ENCODE measurements at places on chromosomes 5 and 9. TPM values are rescaled to one million over a fixed set of nuclear protein-coding genes. Genes with fewer than 3 reads are reported as not detected.

DNA sequence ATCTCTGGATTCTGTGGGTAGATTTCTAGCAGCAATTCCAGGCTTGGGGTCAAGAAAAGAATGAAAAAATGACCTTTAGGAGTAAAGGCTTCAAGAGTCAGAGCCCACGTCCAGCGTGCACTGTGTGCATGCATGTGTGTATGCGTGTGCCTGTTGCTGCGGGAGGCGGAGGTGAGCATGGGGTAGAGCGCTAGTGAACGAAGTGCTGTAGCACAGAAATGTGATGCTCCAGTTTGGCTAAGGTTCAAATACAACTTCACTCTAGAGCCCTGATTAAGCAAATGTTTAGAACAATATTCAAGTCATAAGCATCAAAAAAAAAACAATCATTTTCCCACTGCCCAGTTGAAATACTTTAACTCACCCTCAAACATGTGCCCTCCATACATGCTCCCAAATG lies 403.9 kb downstream of the ZNF608 start:
- DNase-seq, result no peak

- DNase-seq, result peak; percentile 34
Observed at GRCh38 chr5:76303921-76304320, 99.2 kb upstream of the IQGAP2 start.

- no peak for DNase-seq
Observed at GRCh38 chr5:42626462-42626861, 130.2 kb upstream of the CCDC152 start.

DNA sequence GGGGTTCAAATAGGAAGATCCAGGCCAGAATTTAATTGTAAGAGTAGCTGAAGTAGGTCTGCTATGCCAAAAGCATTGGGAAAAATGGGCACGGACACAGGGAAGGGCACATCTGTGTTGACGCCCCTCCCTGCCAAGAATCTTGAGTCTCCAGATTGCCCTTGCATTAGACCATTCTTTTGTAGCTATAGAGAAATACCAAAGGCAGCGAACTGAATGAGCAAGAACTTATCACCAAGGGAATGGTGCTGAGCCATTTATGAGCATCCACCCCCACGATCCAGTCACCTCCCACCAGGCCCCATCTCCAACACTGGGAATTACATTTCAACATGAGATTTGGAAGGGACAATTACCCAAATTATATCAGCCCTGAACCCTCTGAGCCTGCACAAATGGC lies 18.0 kb upstream of the GDA start:
- no peak for DNase-seq

GRCh38 chr9:21854594-21854993 lies 52.2 kb downstream of the MTAP start:
- no peak for DNase-seq

DNA sequence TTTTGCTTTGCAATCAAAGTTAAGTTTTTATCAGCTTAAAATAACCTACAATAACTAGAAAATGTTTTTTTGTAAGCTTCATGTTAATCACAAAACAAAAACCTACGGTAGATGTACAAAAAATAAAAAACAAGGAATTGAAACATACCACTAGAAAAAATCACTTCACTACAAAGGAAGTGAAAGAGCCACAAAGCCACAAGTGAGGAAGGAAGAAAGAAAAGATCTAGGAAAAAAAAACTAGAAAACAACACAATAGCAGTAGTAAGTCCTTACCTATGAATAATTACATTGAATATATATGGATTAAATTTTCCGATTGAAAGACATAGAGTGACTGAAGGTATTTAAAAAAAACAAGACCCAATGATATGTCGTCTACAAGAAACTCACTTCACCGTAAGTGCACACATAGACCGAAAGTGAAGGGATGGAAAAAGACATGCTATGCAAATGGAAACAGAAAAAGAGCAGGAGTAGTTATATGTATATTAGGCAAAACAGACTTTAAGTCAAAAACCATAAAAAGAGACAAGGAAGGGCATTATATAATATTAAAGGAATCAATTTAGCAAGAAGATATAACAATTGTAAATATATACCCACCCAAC lies 13.4 kb upstream of the ZDHHC21 start:
- DNase-seq, result no peak

- no peak for DNase-seq
Observed at GRCh38 chr5:145772466-145772865, 62.7 kb downstream of the PRELID2 start.

GRCh38 chr5:59300930-59301329 lies 592.6 kb downstream of the PDE4D start:
- no peak for DNase-seq

Gene MZB1
- 200 TPM for total RNA-seq

DNA sequence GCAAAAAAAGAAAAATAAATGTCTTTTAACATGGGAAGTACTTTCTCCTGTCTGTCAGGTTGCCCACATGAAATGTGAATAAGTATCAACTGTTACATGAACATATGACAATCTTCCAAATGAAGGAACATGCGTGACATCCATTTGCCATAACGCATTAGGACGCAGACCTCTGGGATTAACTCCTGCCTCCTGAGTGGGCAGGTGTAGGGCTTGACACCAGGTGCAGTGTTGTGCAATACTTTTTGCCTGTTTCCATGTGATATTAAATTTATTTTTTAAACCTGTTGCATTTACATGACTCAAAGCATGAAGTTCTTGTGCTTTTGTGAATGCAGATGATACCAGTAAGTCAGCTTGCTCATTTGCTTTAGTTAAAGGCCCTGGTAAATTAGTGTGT lies 8.7 kb upstream of the TMEM141 start:
- DNase-seq, result no peak

DNA sequence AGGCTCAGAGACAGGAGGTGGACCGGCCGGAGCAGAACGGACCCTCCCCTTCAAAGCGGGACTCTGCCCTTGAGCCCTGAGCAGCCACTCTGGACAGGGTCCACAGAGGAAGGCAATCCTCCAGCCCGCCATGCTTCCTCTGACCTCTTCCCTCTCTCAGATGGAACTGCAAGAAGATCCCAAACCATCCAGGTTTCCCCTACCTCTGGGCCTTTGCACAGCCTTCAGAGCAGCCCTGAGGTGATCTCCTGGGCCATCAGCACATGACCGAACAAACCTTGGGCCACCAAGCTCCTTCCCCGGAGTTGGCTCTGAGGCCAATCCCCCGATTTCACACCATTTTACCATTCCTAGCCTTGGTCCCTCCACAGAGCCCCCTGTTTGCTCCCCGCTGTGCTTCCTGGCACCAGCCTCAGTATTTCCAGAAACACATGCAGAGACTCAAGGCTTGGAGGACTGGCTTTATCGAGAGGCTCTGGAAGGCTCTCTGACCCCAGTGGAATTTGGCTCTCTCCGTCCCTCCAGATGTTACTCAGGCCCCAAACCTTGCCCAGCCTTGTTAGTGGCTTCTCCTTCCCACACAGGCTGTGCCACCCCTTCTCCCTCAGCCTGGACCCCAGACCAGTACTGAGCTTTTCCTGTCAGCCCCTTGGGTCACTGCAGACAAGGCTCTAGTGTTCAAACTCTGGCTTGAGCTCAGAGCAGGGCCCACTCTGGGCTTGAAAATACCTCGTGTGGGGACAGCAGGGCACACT lies 48.6 kb upstream of the KCNMB1 start:
- DNase-seq, result no peak

Gene ELL2
- 76.1 TPM for total RNA-seq

- no peak for DNase-seq
Observed at GRCh38 chr5:67268231-67269021, 71.8 kb upstream of the CD180 start.

Gene FLT4
- 0.27 TPM for total RNA-seq

DNA sequence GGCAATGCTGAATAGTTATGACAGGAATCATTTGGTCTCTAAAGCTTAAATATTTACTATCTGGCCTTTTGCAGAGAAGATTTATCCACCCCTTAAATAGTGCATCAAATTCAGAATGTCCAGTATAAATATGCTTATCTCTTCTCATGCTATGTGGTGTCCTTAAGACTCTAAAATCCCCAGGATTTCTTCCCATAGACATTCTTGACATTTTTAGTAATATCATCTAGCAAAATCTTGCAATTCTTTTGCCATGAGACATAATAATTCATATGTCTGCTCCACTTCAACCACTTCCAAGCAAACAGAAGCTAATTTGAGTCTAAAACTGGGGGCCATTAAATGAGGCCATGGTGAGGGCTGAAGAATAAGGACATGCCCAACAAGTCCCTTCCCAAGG lies 1923.4 kb upstream of the CDH9 start:
- DNase-seq, result no peak

DNA sequence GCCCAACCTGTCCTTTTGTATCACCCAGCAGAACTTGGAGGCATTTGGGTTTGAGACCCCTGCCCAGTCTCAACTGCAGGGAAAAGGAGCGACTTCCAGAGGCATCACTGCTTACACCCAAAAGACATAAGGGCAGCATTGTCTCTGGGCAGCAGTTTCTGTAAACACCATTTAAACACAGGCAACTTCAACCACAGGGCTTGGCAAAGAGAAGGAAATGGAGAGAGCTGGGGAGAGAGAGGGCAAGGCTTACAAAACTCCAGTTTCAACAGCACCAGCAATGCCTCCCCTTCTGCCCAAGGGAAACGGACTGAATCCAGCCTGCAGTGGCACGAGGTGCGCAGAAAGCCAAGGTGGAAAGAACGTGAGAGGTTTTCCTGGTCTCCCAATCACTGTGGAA lies 147.6 kb downstream of the ROR2 start:
- no peak for DNase-seq

DNA sequence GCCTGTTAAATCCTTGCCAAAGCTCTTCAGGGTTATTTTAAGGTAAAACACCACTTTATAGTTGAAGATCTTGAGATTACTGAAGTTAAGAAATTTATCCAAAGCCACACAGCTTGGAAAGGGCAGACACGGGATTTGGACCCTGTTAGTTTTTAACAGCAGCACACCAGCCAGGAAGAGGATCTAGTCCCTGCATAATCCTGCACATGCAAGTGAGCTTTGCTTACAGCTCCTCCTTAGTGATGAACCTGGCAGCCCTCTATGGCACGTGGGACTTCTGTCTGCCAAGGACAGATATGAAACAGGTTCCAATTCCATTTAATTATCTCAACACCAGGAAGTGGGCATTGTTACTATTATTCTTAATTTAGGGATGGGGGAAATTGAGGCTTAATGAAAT lies 108.7 kb downstream of the TRIM32 start:
- no peak for DNase-seq

Gene CNOT8
- total RNA-seq, result 42.4 TPM

- DNase-seq, result no peak
Observed at GRCh38 chr5:116824751-116825438, 250.3 kb upstream of the SEMA6A start.

DNA sequence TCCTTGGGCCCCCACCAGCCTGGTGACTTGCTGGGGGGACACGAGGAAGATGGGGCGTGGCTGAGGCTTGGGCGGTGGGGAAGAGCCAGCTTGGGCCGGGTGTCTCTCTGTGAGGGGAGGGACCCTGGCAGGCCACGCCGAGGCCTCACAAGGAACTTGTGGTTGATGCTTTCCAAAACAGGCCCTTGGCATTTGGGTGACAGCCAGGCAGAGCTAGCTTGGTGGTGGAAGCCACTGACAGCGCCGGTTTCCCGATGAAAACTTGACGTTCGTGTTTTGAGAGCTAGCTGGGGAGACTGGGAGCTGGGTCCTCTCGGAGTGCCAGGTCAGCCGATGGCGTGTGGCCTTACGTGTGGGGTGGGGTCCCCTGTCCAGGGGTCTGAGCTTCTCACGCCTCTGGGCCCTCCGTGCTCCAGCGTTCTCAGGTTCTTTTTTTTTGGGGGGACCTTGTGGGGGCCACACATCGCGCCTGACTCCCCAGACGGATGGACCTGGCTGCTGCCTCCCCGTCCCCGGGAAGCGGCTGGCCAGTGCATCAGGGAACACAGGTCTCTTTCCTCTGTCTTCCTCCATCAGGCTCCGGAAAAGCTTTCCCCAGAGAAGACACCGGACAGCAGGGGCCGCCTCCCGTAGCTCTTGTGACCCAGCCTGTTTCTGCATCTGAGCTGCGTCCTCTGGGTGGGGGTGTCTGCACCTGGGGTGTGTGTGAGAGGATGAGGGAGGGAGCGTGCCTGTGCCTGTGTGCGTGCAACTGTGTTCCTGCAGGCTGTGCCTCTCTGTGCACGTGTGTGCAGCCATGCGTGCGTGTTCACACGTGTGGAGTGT lies 129.3 kb upstream of the LPCAT1 start:
- DNase-seq, result no peak

Data from GM12878 (cell line).